ENCODE measurements at places on chromosomes 4 and X.

GRCh38 chrX:34873500-34874225, 68.9 kb upstream of the FAM47B start:
- no peak for DNase-seq

DNA sequence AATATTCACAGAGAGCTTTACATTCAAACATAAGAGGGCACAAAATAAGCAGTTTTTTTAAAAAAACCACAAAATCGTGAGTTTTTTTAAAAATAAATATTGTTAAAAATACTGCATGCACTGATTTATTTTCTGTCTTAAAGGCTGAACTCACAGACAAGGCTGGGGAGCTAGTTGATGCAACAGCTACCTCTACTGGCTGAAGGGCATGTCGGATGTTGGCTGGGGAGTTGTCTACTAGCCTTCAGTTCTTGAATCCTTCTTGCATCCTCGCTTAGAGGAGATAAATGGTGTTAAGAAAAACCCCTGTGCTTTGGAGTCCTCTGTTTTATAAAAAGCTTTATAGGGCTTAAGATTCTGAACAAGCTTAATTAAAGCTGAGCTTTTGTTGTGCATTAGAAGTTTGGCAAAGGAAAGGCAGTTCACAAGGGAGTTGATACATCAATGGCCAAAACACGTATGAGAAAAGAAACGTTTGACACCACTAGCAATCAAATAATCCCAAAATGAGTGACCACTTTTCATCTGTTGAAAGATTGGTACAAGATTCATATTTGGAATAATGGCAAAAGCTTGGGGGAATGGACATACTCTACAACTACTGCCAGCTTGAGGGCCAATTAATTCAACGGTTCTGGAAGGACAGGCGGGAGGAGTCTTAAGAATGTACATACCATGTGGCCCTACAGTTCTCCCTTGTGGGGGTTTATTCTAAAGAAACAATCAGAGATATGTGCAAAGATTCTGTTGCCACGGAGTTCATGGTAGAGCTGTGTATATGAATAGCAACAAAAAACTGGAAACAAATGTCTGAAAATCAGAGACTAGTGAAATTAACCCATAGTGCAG, 94.7 kb downstream of the SEL1L3 start:
- no peak for DNase-seq

DNA sequence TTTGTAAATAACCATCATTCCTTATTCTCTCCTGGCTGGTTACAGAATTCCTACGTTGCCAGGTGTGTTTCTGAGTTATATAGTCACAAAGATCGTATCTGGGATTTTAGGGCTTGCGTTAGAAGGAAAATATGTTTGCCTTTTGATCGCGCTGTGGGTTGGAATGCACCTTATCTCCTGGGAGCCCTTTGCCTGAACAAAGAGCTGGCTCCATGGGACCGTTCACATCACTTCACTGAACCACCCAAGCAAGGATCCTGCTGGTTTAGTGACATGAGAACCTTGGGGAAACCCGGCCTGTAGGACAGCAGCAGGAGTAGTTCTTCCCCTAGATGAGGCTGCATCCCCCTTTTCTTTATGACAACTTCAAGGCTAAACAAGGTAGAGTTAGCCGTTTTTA, 51.6 kb downstream of the RS1 start:
- DNase-seq = no peak

GRCh38 chr4:4787421-4787820, 72.0 kb upstream of the MSX1 start:
- DNase-seq = no peak

DNA sequence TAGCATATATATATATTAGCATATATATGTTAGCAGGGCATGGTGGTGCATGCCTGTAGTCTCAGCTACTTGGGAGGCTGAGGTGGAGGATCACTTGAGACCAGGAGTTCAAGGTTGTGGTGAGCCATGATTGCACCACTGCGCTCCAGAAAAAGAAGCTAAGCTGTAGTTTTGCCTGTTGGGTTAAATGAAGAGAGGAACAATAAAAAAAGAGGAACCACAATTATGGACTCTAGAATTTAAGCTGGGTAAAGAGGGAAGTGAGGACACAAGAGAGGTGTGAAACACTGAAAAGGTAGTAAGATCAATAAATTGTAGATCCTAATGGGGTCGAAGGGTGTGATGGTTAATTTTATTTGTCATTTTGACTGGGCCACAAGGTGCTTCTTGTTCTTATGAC, 40.5 kb upstream of the HSD17B10 start:
- DNase-seq = no peak

- no peak for DNase-seq
Measured at GRCh38 chrX:12929701-12930100, 23.3 kb downstream of the TLR8 start.

- no peak for DNase-seq
Measured at GRCh38 chr4:183469936-183470335, 25.5 kb downstream of the CDKN2AIP start.

DNA sequence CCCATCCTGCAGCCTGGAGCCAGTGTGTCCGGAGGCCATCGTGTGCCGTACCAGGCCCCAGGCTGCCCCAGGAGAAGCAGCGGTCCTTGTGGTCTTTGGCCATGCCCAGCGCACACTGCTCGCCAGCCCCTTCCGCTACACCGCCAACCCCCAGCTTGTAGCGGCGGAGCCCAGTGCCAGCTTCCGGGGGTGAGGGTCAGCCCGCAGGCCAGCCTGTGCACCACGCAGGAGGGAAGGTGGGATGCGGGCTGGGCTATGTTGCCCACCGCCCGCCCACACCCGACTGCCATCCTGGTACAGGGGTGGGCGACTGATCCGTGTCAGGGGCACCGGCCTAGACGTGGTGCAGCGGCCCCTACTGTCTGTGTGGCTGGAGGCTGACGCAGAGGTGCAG, 7.6 kb upstream of the SRPK3 start:
- peak; percentile 51 for DNase-seq

GRCh38 chrX:15644560-15644872, 20.1 kb downstream of the CLTRN start:
- DNase-seq = no peak
